Cardiac septum (tissue), 1 donor: ENCODE measurements at places on chromosomes 16 and 17. TPM values are rescaled to one million over a fixed set of nuclear protein-coding genes. Genes with fewer than 3 reads are reported as not detected.

Gene CES2
- total RNA-seq: 64.0 TPM

Gene HSD17B1
- 0.83 TPM for total RNA-seq

Gene SLC12A3
- total RNA-seq: not detected

Gene IKZF3
- 0.51 TPM for total RNA-seq

Gene PRSS27
- total RNA-seq: 0.40 TPM

Gene MT1G
- 1.2 TPM for total RNA-seq

- DNase-seq: no peak
Observed at GRCh38 chr17:42111871-42112551, 503 bp downstream of the DHX58 start.

DNA sequence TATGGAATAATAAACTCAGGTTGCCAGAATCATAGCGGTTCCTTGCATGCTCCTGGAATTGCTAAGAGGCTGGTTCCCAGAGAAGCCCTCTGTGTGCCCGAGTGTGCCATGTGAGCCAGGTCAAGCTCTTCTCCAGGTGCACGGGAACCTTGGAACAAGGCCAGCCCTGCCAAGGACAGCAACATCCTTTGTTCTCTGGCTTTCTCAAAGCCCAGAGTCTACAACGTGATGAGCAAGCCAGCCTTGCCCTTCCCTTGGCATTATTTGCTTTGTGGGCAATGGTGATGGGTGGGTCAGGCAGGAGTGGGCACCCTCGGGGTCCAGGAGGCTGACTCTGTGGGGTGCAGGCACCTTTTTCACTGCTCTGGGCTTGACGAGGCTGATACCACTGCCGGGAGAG is 14.2 kb upstream of the SEC14L1 start:
- DNase-seq: no peak

DNA sequence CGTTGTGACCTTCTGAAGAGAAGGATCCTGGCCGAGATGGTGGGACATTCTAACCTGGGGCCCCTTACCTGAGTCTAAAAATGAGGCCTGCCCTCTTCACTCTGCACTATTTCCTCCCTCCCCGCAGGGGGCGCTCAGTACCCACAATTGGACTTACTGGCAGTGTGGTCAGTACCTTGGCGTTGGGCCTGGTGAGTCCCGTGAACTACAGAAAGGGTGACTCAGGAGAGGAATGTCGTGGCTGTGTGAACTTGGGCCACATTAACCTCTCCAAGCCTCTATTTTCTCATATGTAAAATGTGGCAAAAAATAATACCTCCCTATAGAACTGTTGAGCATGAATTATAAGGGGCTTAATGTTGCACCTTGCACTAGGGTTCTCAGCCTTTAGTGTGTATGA is 3.9 kb downstream of the RSAD1 start:
- DNase-seq: peak; percentile 96

- DNase-seq: peak; percentile 89
Observed at GRCh38 chr17:17568772-17569195, 22.7 kb downstream of the PEMT start.

- no peak for DNase-seq
Observed at GRCh38 chr16:58402796-58403195, 10.5 kb downstream of the GINS3 start.

DNA sequence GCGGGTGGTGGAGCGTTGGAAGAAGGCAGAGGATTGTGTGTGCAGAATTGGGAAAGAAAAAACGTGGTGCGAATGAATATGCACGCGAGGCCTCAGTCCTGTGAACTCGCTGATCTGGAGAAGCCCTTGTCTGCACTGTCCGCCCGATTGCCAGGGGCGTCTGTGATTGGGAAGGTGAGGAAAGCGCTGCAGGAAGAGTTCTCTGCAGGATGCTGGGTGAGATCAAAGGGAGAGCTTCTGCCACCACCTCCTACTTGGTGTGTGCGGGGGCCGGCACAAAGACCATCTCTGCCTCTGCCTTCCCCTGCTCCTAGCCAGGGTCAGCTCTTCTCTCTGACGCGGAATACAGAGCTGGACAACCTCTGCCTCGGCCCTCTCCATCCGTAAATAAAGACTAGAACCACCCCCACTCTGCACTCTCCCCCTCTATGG is 841 bp upstream of the RAB5C start:
- no peak for DNase-seq

GRCh38 chr16:66740010-66740409 is 11.4 kb downstream of the DYNC1LI2 start:
- DNase-seq: no peak

- DNase-seq: no peak
Observed at GRCh38 chr17:80327518-80327917, 66.9 kb downstream of the RNF213 start.

- DNase-seq: no peak
Observed at GRCh38 chr16:86924537-86924936, 346.2 kb downstream of the FOXL1 start.

DNA sequence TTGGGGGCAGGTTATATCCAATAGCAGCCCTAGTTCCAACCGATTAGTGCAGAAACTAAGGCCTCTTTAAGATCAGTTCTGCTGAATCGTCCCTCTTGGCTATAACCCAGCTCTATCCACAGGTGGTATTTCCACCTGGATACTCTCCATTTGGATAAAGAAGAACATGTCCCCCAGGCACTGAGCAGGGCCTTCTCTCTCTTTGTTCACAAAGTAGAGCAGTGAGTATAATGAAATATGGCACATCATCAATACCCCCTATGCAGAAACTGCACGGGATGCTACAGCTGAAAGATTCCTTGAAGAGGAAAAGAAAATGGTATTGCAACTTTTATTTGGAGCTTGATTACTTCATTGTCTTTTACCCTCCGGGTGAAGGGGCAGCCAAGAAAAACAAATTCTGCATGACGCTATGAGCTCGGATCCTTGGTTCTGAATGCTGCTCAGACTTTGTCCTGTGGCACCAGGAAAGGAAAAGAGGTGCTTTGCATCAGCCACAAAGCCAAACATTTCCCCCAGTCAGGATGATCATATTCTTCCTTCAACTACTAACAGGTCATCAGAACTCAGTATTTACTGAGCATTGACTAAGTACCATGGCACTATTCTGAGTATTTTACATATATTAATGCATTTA is 399.7 kb downstream of the NPIPA8 start:
- DNase-seq: no peak

DNA sequence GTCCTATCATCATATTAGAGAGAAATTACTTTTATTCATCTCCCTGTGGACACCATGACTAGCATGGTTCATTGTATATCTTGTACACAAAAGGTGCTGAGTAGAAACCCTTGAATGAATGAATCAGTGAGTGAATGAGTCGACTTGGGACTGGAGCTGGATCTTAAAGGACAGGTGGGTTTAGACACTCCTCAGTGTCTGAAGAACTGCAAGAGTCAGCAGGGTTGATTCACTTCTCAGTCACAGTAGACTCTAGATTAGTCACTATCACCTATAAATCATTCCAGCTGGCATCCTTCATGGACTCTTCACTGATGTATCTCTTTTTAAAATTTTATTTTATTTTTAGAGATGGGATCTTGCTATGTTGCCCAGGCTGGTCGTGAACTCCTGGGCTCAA is 30.1 kb upstream of the PMFBP1 start:
- DNase-seq: no peak

DNA sequence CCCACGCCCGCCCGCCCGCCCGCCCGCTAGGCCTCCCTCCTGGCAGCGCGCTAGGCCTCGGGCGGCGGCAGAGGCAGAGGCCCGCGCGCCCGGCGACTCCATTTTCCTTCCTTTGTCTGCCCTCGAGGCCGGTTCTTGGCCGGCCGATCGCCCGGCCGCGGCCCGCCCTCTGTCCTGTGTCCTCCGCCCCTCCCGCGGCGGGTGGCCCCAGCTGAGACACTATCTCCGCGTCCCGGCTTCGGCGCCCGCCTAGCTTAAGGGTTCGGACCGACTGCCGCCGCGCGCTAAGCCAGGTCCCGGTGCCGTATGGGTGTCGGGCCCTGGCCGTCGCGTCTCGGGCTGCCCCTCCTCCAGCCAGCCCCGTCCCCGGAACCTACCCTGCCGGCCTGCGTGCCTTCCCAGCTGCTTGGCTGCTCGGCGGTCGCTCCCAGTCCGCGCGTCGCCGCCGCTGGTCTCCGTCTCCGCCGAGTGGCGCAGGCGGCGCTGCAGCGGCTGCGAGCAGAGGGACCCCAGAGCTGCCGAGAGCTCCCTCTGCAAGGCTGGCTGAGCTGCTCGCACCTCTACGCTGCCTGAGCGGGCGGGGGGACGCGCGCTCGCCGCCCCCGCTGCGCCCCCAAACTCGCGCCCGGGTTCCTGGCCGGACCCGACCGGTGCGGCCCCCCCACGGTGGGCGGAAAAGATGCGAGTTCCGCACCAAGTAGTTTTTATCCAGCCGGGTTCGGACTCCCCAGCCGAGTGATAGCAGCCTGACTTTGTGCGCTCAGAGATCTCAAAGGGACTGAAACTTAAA is 787 bp downstream of the CTCF start:
- peak; percentile 82 for DNase-seq

DNA sequence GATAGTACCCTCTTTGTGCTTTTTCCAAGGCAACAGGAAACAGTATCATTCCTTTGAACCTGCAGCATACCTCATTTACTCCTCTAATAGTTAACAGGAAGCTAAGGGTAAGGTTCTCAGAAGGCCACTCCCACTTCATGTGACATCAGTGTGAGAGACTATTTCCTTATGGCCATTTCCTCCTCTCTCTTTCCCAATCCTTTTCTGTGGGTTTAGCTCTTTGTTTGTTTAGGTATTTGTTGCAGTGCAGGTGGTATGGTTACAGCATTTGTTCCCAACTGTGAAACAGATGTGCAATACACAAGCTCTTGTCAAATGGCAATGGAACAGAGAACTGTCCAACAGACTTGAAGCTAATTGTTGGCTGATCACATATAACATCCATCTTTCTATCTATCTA is 14.7 kb downstream of the TMC5 start:
- no peak for DNase-seq

- DNase-seq: no peak
Observed at GRCh38 chr16:13351601-13352217, 450.3 kb downstream of the SHISA9 start.

DNA sequence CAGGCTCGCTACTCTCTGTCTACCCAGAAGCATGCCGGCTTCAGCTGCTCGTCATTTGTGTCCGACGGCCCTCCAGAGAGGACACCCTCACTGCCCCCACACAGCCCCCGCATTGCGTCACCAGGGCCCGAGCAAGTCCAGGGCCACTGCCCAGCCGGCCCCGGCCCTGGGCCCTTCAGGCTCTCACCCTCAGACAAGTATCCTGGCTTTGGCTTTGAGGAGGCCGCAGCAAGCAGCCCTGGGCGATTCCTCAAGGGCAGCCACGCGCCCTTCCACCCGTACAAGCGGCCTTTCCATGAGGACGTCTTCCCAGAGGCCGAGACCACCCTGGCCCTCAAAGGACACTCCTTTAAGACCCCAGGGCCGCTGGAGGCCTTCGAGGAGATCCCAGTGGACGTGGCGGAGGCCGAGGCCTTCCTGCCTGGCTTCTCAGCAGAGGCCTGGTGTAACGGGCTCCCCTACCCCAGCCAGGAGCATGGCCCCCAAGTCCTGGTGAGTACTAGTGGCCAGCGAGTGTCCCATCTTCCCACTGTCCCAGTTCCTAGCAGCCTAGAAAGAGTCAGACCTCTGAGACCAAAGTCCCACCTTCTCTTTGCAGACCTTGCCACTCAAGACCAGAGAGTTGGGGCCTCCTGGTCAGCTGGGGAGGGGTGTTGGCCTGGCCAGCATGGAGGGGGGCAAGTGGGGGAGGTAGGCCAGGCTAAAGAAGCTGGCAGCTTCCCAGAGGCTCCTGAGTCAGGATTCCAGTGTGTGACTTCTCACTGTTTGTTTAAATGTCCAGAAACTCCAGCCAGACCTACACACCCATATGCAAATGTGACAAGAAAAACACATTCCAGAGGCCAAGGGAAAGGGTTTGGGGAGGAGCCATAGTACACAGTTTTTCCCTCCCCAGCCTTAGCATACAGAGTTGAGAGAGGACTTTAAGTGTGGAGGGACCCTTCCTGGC is 18.6 kb downstream of the FOXN1 start:
- DNase-seq: no peak

DNA sequence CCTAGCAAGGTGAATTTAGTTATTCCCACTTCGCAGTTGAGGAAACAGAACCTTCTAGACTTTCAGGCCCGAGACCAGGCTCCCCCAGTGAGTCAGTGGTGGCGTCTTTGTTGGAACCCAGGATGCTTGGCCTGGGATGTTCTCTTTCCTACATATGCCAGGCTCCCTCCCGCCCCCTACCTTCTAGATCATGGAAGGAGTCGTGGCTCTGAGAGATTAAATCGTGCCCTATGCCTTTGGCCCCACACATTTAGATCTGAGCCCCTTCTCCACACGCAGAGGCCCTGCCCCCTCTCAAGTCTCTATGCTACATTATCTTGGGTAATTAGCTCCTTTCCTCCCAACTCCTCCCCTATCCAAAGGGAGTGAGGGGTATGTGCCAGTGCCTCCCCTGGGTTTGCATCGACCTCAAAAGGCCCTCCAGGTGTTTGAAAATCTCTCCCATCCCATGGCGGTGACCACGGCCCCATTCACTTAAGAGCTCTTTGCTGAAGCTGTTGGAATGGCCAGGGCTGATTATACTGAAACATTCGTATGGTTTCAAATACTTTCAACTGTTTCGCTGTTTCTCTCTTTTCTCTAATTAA is 3.0 kb downstream of the NGFR start:
- DNase-seq: no peak

DNA sequence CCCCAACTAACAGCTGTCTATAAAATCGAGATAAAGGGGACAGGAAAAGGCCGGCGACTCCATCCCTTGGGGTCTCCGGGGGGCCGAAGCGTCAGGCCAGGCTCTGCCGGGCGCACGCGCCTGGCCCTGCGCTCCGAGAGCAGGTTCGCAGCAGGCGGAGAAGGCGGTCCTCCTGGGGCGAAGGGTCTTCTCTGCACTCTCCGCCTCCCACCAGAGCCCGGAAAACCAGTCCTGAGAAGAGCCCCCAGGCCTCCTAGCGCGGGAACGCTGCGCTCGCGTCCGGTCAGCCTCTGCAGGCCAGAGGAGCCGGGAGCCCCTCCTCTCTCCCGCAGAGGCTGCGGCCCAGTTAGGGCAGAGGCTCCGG is 5.1 kb downstream of the FOXF1 start:
- DNase-seq: no peak
